ENCODE measurements at places on chromosomes 5 and 9.

GRCh38 chr9:36080519-36080918 is 43.8 kb downstream of the RECK start:
- no peaks in the 10 kb centered on the region for H3K4me1 ChIP-seq
- no peaks in the 10 kb centered on the region for H3K27me3 ChIP-seq
- H3K36me3 ChIP-seq: no peaks in the 10 kb centered on the region
- H3K27ac ChIP-seq: no peak overlapping the region
- H3K4me3 ChIP-seq: no peak overlapping the region
- no peak for DNase-seq

GRCh38 chr9:99813739-99814138 is 7.9 kb upstream of the NR4A3 start:
- no peak for DNase-seq
- no peak overlapping the region for H3K4me3 ChIP-seq
- H3K27ac ChIP-seq: no peak overlapping the region

DNA sequence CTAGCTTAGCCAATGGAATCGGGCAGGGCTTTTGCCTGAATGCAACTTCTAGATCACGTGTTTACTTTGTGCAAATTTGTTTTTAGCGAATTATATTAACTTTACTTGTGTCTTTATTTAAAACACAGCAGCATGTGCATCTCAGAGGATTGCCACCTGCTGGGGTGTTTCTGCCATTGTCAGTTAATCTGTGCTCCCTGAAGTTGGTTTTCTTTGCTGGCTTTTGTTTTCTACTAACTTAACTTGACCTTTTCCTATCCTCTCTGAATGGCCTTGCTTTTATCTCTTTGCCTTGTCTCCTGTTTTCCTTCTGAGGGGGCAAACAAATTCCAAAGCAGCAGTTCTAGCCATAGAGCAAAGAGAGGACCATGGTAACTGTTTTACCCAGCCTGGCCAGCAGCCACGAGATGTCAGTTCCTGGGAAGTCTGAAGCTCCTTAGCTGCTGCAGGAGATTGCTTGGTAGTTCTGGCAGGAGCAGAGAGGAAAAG is 67.6 kb downstream of the ARHGEF28 start:
- DNase-seq: no peak
- H3K27me3 ChIP-seq: no peaks in the 10 kb centered on the region
- no peaks in the 10 kb centered on the region for H3K36me3 ChIP-seq

DNA sequence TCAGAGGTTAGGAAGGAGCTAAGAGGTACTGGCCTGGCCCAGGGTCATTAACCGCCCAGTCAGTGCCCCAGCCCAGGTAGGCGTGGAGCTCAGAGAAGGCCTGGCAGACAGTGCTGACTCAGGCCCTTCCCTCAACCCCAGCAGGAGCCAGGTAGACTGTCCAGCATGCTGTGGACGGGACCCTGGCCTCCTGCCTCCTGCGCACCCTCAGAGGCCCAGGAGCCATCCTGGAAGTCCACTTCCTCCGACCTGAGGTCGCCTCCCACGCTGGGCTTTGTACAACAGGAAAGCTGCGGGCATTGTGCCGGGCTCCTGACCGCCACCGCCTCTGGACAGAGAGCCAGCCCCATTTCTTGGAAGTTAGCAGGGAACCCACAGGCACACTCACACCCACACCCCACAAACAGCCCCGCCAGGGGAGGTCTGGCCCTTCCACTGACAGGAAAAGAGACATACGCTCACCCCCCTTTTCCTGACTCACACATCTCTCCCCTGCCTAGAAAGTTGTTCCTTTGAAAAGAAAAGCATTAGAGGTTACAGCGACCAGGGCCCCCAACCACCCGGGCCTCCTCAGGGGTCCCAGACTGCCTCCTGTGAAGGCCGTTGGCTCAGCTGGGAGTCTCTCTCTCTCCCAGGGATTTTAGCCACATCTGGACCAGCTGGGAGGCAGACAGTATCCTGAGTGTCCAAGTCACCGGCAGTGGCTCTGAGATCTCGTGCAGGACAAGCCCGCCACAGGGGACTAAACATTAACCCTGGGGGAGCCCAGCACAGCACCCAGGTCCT is 7.7 kb downstream of the RALGDS start:
- H3K4me1 ChIP-seq: peaks cover 64% of the 10 kb centered on the region
- H3K27me3 ChIP-seq: no peaks in the 10 kb centered on the region
- no peak for DNase-seq
- peaks cover 18% of the 10 kb centered on the region for H3K36me3 ChIP-seq
- peak overlapping the region; percentile 97 for H3K27ac ChIP-seq

DNA sequence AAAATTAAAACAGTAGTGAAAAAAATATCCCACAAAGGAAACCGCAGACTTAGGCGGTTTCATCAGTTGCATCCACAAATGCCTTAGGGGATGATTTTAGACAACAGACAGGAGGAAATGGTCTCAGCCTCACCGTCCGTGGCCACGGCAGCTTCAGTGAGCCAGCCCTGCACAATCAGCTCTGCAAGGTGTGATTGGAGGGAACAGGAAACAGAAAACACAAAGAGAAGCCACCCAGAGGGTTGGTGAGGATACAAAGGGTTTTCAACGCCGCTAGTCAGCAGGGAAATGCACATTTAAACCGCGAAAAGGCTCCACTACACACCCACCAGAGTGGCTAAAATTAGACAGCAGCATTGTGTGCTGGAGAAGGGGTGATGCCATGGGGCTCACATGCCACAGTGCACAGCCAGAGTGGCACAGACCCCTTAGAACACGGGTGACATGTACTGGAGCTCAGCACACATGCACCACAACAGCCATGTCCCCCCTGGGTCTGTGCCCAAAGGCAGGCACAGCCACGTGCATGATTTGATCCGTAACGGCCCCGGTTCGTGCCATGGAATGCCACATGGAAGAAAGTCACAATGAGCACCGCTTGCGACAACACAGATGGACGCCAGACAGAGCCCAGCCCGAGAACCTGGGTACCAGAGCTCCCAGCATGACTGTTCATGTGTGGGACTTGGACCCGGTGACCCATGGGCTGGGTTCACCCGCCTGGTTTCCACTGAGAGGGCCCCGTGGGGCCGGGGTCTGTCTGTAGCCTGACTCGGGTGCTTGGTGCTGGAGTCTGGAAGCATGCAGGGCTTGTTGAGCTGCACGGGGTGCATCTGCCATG is 18.3 kb upstream of the TERT start:
- H3K4me3 ChIP-seq: no peak overlapping the region
- H3K27me3 ChIP-seq: no peaks in the 10 kb centered on the region
- H3K36me3 ChIP-seq: no peaks in the 10 kb centered on the region
- no peak for DNase-seq
- no peak overlapping the region for H3K27ac ChIP-seq

- no peak for DNase-seq
- no peaks in the 10 kb centered on the region for H3K27me3 ChIP-seq
- no peak overlapping the region for H3K4me3 ChIP-seq
- no peak overlapping the region for H3K27ac ChIP-seq
- H3K36me3 ChIP-seq: no peaks in the 10 kb centered on the region
These were observed 81.4 kb upstream of the RANBP6 start for GRCh38 chr9:6096821-6097220.

DNA sequence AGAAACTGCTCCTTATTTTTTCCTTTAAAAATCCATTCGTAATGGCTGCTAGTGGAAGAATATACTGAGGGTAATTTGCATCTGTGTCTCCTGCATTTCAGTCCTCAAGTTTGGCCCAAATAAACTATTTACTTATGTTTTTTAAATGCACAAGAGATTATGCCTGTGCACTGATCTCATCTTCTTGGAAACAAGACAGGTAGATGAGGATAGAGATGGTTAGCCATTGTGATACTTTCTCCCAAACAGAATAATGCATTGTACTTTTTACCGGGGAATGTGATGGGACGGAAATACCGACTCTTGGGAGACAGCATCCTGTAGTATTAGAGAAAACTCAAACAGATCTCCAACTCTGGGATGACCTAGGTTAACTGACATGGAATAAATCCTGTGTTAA is 72.5 kb upstream of the DAB2 start:
- no peaks in the 10 kb centered on the region for H3K36me3 ChIP-seq
- no peak overlapping the region for H3K27ac ChIP-seq
- H3K4me3 ChIP-seq: no peak overlapping the region
- H3K4me1 ChIP-seq: no peaks in the 10 kb centered on the region
- no peaks in the 10 kb centered on the region for H3K27me3 ChIP-seq

- no peak overlapping the region for H3K4me3 ChIP-seq
- H3K27ac ChIP-seq: no peak overlapping the region
- DNase-seq: no peak
- no peaks in the 10 kb centered on the region for H3K4me1 ChIP-seq
These were observed 5.5 kb downstream of the IL31RA start for GRCh38 chr5:55856516-55857246.

DNA sequence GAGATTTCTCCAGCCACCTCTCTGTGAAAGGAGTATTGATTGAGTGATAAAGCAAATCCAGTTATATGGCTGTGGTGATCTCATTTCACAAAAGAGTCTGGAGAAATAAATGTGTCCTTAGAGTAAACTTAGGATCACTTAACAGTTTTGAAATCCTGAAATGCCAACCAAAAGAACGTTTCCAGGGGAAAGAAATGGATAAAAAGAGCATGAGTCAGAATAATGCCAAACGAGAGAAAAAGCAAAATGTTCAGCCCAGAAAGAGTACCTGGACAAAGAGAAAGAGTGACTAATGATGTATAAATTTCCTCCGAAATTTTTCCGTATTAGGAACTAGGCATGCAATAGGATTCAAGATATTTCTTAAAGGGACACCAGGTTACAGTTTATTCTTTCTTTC is 463.1 kb upstream of the CDH10 start:
- H3K4me3 ChIP-seq: no peak overlapping the region
- no peaks in the 10 kb centered on the region for H3K27me3 ChIP-seq

GRCh38 chr9:34588671-34589635 is 571 bp downstream of the CNTFR start:
- peaks cover 31% of the 10 kb centered on the region for H3K4me1 ChIP-seq
- no peaks in the 10 kb centered on the region for H3K36me3 ChIP-seq
- H3K27me3 ChIP-seq: no peaks in the 10 kb centered on the region
- DNase-seq: no peak
